ENCODE measurements at places on chromosomes 13 and 19.

DNA sequence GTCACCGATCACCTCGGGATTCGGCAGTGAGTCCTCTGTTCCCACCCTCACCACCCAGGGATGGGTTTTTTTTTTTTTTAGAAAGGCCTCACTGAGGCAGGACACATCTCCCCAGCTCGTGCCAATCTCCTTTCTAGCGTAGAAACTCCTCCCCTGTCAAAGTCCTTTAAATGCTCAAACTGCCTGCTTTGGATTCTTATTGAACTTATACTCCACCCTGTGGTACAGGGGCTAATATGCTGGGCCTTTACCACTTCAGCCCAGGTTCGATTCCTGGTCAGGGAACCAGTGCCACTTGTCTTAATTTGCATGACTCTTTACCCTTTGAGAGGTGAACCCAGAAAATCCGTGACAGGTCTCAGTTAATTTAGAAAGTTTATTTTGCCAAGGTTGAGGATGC lies 8.3 kb upstream of the ZNF14 start:
- no peak for DNase-seq

DNA sequence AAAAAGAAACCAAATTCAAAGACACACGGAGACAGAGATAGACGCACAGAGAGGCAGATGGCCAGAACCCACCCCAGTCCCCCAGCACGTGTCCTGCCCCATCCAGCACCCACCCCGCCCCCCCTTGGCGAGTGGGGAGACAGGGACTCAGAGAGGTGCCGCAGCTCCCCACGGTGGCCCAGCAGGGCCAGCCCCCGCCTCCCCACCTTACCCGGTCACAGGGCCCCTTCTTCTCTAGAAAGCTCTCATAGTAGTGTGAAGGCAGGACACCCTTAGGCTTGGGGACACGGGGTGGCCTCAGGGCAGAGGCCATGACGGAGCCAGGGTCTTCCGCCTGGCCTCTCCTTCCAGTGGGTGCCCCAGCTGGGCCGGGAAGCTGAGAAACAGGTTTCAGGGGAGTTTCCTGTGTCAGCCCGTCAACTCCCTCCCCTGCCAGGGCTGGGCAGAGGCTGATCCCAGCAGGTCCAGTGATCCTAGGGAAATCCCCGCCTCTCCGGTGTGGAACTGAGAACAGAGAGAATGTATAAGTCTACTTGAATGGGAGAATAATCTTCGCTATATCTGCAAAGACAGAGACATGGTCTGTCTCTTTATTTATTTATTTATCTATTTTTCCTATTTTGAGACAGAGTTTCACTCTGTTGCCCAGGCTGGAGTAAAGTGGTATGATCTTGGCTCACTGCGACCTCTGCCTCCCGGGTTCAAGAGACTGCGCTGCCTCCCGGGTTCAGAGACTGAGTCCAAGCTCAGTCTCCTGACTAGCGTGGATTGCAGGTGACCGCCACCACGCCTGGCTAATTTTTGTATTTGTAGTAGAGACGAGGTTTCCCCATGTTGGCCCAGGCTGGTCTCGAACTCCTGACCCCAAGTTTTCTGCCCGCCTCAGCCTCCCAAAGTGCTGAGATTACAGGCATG lies at the start of gene STAP2:
Gene STAP2, minus strand, starts transcription at position 387 of the 915 bp plus-strand sequence. Its CDS starts 74 bp downstream, at position 313.
- no peak for DNase-seq

DNA sequence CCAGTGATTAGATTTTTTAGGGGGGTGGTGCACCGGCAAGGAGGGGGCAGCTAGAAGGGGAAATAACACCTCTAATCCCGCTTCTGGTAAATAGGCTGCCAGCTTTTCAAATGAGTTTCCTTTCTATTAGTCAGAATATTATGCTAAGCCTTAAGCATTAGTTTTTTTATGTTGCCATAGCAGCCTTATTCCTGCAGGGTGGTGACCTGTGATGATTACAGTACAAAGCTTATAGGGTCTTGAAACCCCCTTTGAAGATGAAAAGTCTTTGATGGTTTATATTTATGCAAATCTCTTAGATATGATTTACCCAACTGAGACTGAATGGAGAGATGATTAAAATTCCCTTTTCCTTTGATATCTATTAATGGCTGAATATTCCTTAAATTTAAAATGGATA lies 109.8 kb downstream of the ZIC5 start:
- DNase-seq = no peak

GRCh38 chr19:44890366-44891015 lies 563 bp upstream of the TOMM40 start:
- peak; percentile 100 for DNase-seq

- peak; percentile 17 for DNase-seq
Observed at GRCh38 chr19:17448131-17448967, at the start of gene TMEM221. TSS of gene TMEM221 (minus strand) at chr19:17448668. CDS start at chr19:17448462, 206 bp downstream.
